H4 (cell line): ENCODE measurements at places on chromosomes 1 and 21.

DNA sequence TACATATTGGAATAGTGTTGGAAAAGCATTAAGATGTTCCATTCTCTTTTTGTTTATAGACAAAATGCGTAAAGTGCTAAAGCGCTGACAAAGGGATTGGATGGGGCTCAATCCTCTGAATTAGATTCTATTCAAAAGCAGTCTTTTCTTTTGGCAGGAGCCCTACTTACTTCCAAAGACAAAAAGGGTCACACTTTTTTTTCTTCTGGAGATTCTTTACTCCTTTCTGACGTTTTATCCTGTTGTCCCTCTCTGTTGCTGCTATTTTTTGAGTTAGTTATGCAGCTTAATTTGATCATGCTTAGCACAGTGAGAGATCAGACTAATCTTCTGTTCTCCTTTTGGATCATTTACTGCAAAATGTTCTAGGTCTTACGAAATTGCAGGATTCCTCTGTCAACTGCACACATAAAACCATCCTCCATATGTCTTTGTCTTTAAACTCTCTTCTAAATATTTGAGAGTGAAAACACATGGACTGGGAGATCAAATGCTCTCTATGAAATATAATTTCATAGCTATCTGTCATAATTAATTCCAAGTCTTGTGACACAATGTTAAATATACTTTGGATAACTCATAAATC is 656.4 kb upstream of the ADGRL2 start:
- DNase-seq, result no peak

DNA sequence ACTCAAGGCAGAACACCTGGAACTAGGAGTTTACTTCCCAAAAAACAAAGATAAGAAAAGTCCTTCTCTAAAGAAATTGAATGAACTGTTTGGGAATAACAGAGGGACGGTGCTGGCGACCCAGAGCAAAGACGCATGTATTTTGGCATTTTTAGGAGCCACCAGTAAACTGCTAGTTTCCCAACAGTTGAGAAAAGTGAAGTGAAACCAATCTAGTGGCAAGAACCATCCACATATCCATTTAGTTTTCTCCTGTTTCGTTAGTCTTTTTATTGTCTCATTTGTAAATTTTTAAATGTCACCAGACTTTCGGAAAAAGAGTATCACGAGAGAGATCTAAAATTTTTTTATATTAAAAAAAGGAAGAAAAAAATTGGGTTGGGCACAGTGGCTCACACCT is 30.2 kb downstream of the ODF2L start:
- DNase-seq, result no peak

GRCh38 chr21:35128536-35128935 is 79.4 kb upstream of the RUNX1 start:
- no peak for DNase-seq

DNA sequence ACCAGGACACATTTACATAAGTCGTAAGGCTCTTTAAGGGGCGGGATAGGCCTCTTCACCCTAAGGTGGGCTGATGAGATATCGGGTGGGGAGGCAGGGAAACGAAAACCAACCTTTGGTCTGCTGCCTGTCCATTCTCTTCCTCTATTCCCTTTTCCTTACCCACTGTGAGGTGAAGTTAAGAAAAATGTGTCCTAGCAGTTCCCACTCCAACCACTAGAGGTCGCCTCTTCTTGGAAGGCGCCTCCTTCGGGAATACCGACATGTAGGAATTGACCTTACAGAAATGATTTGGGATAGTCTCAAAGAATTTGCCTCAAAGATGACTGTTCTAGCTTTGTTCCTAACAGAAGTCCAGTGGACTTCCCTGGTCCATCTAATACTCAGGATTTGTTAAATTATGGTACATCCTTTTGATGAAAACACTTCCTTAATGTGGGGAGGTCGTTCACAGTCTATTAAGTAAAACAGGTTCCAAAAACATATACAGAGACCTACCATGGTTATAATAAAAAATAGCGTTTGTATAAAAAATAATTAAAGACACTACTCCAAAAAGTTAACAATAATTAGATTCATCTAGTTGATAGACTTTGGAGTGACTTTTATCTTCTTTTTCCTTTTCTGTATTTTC is 14.1 kb downstream of the AZIN2 start:
- DNase-seq, result peak; percentile 60

DNA sequence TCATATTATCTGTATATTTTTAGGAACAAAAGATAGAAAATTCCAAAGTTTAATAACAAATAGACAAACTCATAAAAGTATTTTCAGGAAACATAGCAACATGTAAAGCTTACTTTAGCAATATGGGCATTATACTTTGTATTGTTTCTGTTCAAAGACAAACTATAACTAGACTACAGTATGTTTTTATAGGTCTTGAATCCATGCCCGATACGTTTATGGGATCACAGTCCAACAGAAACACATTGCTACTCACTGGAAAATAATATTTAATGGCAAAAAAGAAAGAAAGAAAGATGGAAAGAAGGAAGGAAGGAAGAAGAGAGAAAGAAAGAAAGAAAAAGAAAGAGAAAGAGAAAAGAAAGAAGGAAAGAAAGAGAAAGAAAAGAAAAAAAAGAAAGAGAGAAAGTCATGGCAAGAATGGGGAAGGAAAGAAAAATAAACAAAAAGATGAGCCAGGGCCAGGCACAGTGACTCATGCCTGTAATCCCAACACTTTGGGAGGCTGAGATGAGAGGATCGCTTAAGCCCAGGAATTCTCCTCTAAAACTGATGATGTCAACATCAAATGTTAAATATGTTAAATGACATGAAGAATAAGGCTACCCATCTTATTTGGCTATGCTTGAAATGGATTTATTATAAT is 32.7 kb downstream of the TM2D1 start:
- DNase-seq, result peak; percentile 61

GRCh38 chr1:4653328-4653660 is 1.1 kb upstream of the AJAP1 start:
- no peak for DNase-seq

- DNase-seq, result no peak
These were observed 5.5 kb upstream of the ST6GALNAC3 start for GRCh38 chr1:76068953-76069561.

DNA sequence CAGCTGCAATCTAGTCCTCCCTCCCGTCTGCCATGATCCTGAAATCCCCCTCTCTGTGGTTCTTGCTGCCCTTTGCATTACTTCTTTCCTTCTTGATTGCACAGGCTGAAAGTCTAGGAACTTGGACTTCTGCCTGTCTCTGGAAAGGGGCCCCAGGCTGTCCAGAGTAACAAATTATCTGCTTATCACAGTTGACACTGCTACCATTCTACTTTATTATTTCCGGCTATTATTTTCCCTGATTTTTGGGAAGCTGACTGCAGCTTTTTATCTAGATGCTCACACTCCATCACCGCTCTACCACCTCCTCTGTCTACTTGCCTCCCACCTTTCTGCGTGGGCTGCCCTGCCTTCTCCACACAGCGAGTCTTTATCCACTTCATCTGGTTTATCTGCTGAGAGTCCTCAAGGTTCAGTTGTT is 202.1 kb upstream of the PLXNA2 start:
- no peak for DNase-seq

DNA sequence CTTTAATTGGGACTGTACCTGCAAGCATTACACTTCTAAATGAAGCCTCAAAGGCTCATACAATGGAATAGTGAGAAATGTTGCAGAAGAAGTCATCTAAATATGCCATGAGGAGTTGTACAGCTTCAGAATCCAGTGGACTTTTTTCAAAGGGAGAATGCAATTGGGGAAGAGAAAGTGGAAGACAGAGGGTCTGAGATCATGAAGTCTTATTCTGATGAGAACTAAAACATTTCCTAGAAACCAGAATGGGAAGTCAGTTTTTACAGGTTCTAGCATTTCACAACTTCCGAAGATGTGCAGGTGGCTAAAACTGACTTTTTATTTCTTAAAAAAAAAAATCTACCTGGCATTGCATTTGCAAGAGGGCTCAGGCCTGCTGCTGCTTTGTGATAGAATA is 424.4 kb upstream of the RUNX1 start:
- no peak for DNase-seq

DNA sequence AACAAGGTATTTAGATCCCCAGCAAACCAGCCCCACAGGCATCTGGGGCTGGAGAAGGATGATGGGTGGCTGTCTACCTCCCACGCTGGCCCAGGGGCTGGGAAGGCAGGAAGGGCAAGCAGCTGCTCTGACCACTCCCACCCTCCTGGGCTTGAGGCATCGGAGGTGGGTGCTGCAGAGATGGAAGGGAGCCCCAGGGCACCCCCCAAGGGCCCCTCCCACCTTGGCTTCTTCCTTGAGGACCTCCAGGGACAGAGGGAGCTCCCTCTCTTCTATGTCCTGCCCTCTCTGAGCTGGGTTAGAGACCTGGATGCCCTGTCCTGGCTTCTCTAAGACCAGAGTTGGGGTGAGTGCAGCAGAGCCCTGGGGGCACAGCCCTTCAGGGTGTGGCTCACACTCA is 3.1 kb downstream of the CD52 start:
- DNase-seq, result no peak

- no peak for DNase-seq
These were observed 39.4 kb downstream of the PLXNA2 start for GRCh38 chr1:208204779-208205178.

DNA sequence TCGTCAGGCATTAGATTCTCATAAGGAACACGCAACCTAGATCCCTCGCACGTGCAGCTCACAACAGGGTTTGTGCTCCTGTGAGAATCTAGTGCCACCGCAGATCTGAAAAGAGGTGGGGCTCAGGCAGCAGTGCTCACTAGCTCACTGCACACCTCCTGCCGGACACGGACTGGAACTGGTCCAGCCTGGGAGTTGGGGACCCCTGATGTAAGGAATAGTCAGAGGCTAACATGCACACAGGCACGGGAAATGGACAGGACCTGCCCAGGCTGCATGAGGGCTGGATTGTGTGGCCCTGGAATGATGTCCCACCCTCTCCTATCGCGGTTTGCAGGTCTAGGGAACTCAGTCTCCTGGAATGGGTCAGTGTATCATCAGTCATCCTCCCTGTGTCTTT is 23.2 kb upstream of the MX1 start:
- DNase-seq, result no peak

GRCh38 chr21:42629933-42630589 is 23.4 kb upstream of the PDE9A start:
- DNase-seq, result no peak

- DNase-seq, result no peak
These were observed 112.3 kb downstream of the PRRX1 start for GRCh38 chr1:170776252-170776651.
